ENCODE measurements at places on chromosomes 4 and X.

- DNase-seq: no peak
- no peaks in the 10 kb centered on the region for H3K36me3 ChIP-seq
- no peaks in the 10 kb centered on the region for H3K4me1 ChIP-seq
- no peak overlapping the region for H3K4me3 ChIP-seq
- no peaks in the 10 kb centered on the region for H3K27me3 ChIP-seq
Measured at GRCh38 chrX:20402956-20403355, 136.2 kb upstream of the RPS6KA3 start.

GRCh38 chr4:70915036-70915815 lies 13.1 kb downstream of the MOB1B start:
- H3K4me1 ChIP-seq: no peaks in the 10 kb centered on the region
- no peak overlapping the region for H3K27ac ChIP-seq
- DNase-seq: no peak
- H3K36me3 ChIP-seq: no peaks in the 10 kb centered on the region
- H3K4me3 ChIP-seq: peak overlapping the region; percentile 19

DNA sequence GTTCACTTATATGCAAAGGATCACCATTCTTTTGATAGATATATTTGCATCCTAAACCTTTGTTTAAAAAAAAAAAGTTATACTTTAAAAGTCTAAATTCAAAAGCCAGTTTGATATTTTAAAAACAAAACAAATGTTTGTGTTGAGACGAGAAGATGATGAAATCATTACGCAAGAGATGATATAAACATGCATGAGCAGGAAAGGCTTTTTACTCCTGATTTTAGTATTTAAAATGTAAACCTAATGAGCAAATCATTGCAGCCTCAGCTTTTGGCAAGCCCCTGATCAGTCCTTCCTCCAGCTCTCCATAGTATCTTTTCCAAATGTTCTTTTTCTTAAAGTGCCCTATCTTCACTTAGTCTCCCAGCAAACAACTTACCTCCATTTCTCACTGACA lies 115.6 kb downstream of the ARAP2 start:
- H3K36me3 ChIP-seq: peaks cover 6% of the 10 kb centered on the region
- no peaks in the 10 kb centered on the region for H3K27me3 ChIP-seq
- H3K27ac ChIP-seq: no peak overlapping the region

GRCh38 chr4:174156239-174156826 lies 127.1 kb downstream of the FBXO8 start:
- DNase-seq: no peak
- no peak overlapping the region for H3K27ac ChIP-seq
- H3K4me1 ChIP-seq: no peaks in the 10 kb centered on the region

- no peak for DNase-seq
- H3K4me3 ChIP-seq: no peak overlapping the region
- H3K27ac ChIP-seq: no peak overlapping the region
- no peaks in the 10 kb centered on the region for H3K4me1 ChIP-seq
- H3K36me3 ChIP-seq: no peaks in the 10 kb centered on the region
Measured at GRCh38 chr4:82744284-82744968, 54.2 kb downstream of the SCD5 start.

- H3K27me3 ChIP-seq: no peaks in the 10 kb centered on the region
- no peaks in the 10 kb centered on the region for H3K4me1 ChIP-seq
- DNase-seq: no peak
Measured at GRCh38 chrX:85139422-85139821, 104.2 kb downstream of the SATL1 start.

- peak overlapping the region; percentile 63 for H3K27ac ChIP-seq
- H3K4me1 ChIP-seq: peaks cover 21% of the 10 kb centered on the region
- no peaks in the 10 kb centered on the region for H3K27me3 ChIP-seq
- no peak for DNase-seq
- H3K36me3 ChIP-seq: no peaks in the 10 kb centered on the region
Measured at GRCh38 chr4:78661921-78662521, 110.5 kb downstream of the ANXA3 start.

- H3K27me3 ChIP-seq: no peaks in the 10 kb centered on the region
- H3K4me1 ChIP-seq: no peaks in the 10 kb centered on the region
- no peaks in the 10 kb centered on the region for H3K36me3 ChIP-seq
- H3K27ac ChIP-seq: no peak overlapping the region
- H3K4me3 ChIP-seq: no peak overlapping the region
Measured at GRCh38 chr4:75069493-75070074, 136.7 kb downstream of the PARM1 start.

DNA sequence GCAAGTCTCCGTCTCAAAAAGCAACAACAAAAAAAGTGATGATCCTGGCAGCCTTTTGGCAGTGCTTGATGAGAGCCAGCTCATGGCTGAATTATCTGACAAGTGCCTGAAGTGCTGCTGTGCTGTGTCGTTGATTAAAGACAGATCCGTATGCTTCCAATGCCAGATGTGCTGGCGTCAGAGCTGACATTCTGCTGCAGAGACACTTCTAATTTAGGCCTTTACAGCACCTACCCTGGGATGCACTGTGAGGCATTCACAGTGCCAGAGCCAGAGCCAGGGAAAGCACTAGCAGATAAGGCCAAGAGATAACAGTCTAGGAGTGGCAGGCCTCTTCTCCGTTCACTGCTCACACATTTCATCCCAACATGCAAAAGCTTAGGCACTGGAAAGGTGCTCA lies 995.5 kb downstream of the RAB28 start:
- no peak overlapping the region for H3K4me3 ChIP-seq
- H3K27me3 ChIP-seq: no peaks in the 10 kb centered on the region
- no peak overlapping the region for H3K27ac ChIP-seq
- H3K4me1 ChIP-seq: no peaks in the 10 kb centered on the region

DNA sequence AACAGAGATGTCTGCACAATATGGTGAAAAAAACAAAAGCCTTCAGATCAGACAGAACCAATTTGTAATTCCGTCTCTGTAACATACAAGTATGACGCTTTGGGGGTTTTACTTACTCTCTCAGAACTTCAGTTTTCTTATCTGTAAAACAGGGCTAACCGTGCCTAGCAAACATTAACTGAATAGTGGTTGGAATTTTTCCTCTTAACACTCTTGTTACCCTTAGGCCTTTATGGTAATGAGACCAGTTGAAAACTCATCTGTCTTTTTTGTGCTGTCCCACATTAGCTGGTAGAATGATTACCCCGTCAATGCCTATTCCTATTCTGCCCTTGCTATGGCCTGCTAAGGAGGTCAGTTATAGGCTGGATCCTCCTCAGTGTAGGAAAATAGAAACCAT lies 4.5 kb upstream of the MYOZ2 start:
- no peaks in the 10 kb centered on the region for H3K27me3 ChIP-seq
- no peak overlapping the region for H3K4me3 ChIP-seq
- H3K4me1 ChIP-seq: peaks cover 24% of the 10 kb centered on the region
- no peak for DNase-seq

- no peak for DNase-seq
- no peak overlapping the region for H3K4me3 ChIP-seq
- H3K27ac ChIP-seq: no peak overlapping the region
- H3K27me3 ChIP-seq: peaks cover 11% of the 10 kb centered on the region
- H3K36me3 ChIP-seq: no peaks in the 10 kb centered on the region
Measured at GRCh38 chrX:96480081-96480480, 204.6 kb upstream of the DIAPH2 start.

GRCh38 chrX:39335513-39336235 lies 534.4 kb downstream of the MID1IP1 start:
- H3K27me3 ChIP-seq: no peaks in the 10 kb centered on the region
- peak; percentile 19 for DNase-seq
- peak overlapping the region; percentile 42 for H3K27ac ChIP-seq
- H3K4me1 ChIP-seq: peaks cover 6% of the 10 kb centered on the region

GRCh38 chrX:39957816-39958566 lies 139.8 kb downstream of the BCOR start:
- no peaks in the 10 kb centered on the region for H3K27me3 ChIP-seq
- H3K4me1 ChIP-seq: no peaks in the 10 kb centered on the region
- DNase-seq: no peak
- H3K4me3 ChIP-seq: no peak overlapping the region
- no peak overlapping the region for H3K27ac ChIP-seq

DNA sequence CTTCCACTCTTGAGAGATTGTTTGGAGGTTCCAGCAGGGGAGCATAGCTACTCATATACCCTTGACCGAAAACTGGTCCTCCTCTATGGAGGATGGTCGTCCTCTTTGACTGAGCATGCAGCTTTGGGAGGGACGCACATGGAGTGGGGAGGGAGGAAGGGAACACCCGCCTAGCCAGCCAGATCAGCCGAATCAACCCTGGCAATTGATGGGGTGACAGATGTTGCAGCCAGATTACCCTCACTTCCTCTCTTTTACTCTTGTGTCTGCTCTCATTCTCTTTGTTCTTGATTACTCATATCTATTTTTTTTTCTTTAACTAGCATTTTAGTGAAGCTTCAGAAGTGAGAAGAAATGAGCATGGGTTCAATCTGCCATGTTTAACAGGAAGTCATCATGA lies 19.6 kb downstream of the MGST2 start:
- DNase-seq: no peak
- no peaks in the 10 kb centered on the region for H3K27me3 ChIP-seq
- peaks cover 9% of the 10 kb centered on the region for H3K36me3 ChIP-seq

DNA sequence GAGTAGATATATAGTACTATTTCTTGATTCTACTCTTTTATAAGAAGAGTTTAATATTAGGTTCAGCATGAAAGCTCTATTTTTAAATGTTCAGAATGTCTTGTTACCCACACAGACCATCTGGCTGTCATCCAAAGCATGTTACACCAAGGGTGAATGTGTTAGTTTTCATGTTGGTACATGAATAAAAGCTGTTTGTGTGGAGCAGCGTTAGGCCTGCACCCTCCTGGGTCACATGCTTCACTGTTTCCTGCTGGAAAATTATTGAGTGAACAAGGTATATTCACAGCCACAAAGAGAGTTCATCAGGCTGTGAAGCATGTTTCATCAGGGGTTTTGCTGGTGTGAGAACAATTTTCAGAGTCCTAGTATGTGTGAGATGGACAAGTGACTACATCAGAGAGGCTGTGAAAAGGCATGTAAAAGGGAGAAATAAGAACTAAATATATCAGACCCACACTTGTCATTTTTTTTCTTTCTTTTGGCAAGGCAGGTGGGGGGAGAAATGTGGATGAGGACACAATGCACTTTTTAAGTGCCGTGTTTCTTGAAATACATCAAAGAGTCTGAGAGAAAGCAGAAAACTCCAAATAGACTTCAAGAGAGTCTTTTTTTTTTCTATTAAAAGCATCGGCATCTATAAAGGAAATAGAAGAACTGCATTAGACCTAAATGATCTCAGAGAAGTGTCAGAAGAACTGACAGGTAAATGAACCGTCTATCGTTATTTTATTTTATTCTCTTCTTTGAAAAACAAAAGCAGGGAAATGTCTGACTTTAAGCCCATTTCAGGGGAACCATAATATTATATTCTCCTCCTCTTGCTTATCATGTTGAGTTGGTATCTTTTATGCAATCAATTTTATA lies 2429.7 kb downstream of the PCDH7 start:
- no peaks in the 10 kb centered on the region for H3K4me1 ChIP-seq
- no peak overlapping the region for H3K4me3 ChIP-seq
- H3K27ac ChIP-seq: no peak overlapping the region
- no peak for DNase-seq
- no peaks in the 10 kb centered on the region for H3K36me3 ChIP-seq
- no peaks in the 10 kb centered on the region for H3K27me3 ChIP-seq

GRCh38 chr4:126271292-126271691 lies 956.5 kb downstream of the FAT4 start:
- no peak for DNase-seq
- H3K36me3 ChIP-seq: no peaks in the 10 kb centered on the region
- H3K27ac ChIP-seq: no peak overlapping the region
- no peaks in the 10 kb centered on the region for H3K27me3 ChIP-seq
- no peak overlapping the region for H3K4me3 ChIP-seq

DNA sequence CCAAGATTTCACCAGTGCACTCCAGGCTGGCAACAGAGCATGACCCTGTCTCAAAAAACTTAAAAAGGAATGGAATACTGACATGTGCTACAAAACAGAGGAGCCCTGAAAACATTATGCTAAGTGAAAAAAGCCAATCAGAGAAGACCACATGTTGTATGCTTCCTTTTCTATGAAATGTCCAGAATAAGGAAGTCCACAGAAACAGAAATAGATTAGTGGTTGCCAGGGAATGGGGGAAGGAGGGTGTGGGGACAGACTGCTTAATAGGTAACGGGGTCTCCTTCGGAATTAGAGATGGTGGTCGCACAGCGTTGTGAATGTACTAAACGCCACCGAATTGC lies 30.1 kb upstream of the KIAA0232 start:
- peak overlapping the region; percentile 85 for H3K27ac ChIP-seq
- peaks cover 51% of the 10 kb centered on the region for H3K4me1 ChIP-seq
- H3K36me3 ChIP-seq: no peaks in the 10 kb centered on the region
- DNase-seq: no peak
- H3K27me3 ChIP-seq: no peaks in the 10 kb centered on the region

GRCh38 chr4:179695175-179695574 lies 2252.9 kb upstream of the AGA start:
- H3K4me3 ChIP-seq: no peak overlapping the region
- no peak overlapping the region for H3K27ac ChIP-seq
- DNase-seq: no peak
- no peaks in the 10 kb centered on the region for H3K27me3 ChIP-seq
- H3K4me1 ChIP-seq: no peaks in the 10 kb centered on the region
- no peaks in the 10 kb centered on the region for H3K36me3 ChIP-seq

GRCh38 chrX:123959281-123960063 lies 2.0 kb upstream of the STAG2 start:
- no peaks in the 10 kb centered on the region for H3K36me3 ChIP-seq
- DNase-seq: peak; percentile 59
- no peaks in the 10 kb centered on the region for H3K4me1 ChIP-seq

DNA sequence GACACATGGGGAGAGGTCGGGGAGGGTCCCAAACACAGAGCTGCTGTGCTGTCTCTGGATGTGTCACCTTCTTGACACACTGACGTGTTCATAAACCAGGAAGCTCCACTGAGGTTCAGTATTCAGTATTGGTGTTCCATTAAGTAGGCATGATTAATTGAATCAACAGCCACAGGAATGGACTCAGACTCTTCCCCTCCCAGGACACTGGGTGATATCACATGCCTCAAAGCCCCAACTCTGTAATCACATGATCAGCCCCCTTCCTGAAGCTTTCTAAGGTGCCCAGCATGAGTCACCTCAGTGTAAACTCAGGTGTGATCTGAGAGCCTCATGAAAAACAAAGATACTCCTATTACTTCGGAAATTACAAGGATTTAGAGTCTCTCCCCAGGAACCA lies 21.1 kb upstream of the HNRNPD start:
- no peak for DNase-seq
- no peaks in the 10 kb centered on the region for H3K36me3 ChIP-seq
- H3K27ac ChIP-seq: no peak overlapping the region
- no peaks in the 10 kb centered on the region for H3K4me1 ChIP-seq
- H3K27me3 ChIP-seq: no peaks in the 10 kb centered on the region
- no peak overlapping the region for H3K4me3 ChIP-seq
